ENCODE measurements at places on chromosomes 13 and 19.

DNA sequence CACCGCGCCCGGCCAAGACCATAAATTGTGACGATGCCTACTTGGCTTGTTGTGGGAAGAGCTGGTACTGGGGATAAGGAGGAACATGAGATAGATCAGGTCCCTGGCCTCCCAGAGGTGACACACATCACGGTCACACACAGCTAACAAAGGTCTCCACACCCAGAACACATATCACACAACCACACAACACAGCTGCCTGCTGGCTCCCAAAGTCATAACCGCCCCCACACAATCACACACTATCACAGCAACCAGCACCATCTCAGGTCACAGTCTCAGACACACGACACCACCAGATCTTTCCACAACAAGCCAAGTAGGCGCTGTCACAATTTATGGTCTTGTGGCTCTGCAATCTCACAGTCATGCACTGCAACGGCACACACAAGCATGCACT is 5.7 kb downstream of the COL5A3 start:
- no peak for DNase-seq

DNA sequence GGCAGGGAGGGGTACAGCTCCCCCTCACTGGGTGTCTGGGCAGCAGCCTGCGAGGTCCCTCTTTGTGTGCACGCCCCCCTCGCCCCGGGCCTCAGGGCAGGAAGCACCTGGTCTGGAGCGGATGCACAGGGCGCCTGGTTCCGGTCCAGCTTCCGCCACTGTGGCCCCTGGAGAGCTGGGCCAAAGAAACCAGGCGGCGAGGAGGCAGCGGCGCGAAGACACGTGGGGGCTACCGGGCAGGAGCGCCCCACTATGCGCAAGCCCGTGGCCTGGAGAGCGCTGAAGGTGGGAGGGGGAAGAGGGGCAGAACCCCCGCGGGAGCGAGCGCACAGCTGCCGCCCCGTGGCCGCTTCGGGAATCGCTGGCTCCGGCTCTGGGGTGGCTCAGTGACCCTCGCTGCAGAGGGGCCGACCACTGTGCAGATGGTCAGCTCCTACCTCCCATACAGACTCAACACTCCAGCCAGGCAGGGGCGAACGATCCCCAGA is 1.7 kb upstream of the LYL1 start:
- no peak for DNase-seq

DNA sequence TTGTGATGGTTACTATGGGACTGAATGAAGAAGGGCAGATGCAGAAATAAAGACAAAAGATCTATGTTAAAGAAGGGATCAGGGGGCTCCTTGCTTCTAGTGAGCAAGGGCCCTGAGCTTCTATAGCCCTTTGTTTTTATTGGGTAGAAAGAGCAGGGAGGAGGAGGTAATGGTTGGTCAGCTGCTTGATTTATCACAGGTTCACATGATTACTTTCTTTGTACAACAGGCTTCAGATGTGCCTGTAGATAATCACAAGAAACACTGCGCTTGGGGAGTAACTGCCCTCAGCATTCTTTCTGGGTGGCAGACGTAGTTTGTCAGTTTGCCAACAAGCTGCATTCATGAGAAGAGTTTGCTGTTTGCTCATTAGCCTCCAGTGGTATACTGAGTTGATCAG is 4.8 kb upstream of the ZNF439 start:
- no peak for DNase-seq

- DNase-seq, result no peak
Observed at GRCh38 chr13:49210669-49211068, 9.5 kb upstream of the MLNR start.

- no peak for DNase-seq
Observed at GRCh38 chr19:17340302-17340870, 3.0 kb downstream of the GTPBP3 start.

DNA sequence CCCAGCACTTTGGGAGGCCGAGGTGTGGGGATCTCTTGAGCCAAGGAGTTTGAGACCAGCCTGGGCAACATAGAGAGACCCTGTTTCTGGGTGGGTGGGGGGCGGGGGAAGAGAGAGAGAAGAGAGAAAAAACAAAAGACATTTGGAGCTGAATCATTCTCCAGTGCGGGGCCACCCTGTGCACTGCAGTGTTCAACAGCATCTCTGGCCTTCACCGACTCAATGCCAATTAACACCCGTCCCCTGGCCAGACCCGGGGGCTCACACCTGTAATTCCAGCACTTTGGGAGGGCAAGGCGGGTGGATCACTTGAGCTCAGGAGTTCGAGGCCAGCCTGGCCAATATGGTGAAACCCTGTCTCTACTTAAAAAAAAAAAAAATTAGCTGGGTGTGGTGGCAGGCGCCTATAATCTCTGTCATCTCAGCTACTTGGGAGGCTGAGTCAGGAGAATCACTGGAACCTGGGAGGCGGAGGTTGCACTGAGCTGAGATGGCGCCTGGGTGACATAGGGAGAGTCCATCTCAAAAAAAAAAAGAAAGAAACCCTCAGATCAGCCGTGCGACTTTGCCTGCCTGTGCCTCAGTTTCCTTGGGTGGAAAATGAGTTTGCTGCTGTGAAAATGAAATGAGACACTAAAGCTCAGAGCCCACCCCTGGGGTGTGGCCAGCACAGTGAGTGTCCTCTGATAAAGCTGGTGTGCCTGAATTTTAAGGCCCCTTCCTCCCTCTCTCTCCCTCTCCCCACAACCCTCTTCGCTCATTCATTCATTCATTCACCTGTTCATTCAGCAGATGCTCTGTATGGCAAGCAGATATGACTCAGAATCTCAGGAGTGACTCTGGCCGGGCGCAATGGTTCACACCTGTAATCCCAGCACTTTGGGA is 6.4 kb downstream of the KLF2 start:
- DNase-seq, result no peak

DNA sequence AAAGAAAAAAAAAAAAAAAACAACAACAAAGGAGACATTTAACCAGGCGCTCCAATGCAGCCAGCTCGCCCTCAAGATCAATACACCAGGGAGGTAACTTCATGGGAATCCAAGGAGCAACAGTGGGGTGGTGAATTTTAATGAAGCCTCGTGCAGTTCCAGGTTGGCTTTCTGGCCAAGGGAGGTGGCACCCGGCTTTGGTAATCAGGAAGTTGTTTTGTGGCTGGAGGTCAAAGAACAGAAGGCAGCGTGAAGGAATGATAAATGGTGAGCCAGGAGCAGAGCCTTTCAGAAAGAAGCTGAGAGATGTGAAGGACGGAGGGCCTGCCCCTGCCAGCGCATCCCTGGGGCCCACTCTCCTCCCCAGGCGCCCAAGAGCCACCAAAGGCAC is 188.2 kb upstream of the TSC22D1 start:
- no peak for DNase-seq

GRCh38 chr13:57716295-57716694 is 84.8 kb downstream of the PCDH17 start:
- DNase-seq, result no peak

DNA sequence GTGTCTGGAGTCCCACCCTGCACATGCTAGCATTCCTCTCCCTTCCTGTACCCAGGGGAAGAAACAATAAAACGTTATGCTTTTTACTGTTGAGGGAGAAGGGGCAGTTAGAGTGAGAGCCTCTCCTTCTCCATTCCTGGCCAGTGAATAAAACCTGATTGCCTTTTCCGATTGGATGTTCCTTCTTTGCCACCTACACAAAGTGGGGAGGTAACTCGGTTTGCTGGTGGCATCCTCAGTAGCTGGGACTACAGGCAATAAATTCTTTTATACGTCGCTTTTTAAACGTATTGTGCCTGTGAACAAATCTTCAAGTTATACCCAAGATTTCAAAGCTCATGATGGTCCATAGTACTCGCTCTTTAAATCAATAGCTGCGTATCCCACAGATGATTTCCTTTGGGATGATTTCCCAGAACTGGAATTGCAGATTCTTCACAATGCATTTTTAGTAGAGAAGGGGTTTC is 660 bp upstream of the MVB12A start:
- DNase-seq, result no peak

GRCh38 chr13:88107570-88107969 is 436.4 kb downstream of the SLITRK5 start:
- DNase-seq, result no peak

GRCh38 chr19:45771311-45771933 is 2.4 kb upstream of the SIX5 start:
- DNase-seq, result no peak

- DNase-seq, result no peak
Observed at GRCh38 chr13:22082437-22083100, 411.7 kb downstream of the FGF9 start.

- DNase-seq, result no peak
Observed at GRCh38 chr19:35008891-35009341, 8.8 kb downstream of the GRAMD1A start.

GRCh38 chr13:51229101-51229719 is 7.0 kb downstream of the FAM124A start:
- DNase-seq, result no peak

DNA sequence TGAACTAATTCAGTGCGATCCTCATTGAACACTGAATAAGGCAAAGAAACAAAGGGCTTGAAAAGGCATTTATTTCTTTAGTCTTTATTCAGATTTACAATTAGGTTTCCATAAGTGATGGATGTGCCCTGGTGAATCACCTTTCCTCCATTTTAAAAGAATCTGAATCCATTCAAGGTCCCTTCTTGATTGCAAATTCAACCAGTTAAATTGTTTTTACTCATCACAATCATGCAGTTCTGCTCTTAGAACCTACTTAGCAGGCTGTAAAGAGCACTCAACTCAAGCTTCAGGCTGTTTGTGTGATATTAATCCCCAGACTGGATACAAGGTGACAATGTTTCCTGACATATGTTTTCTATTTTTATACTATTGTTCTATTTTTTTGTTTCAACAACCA is 321.0 kb downstream of the TBC1D4 start:
- no peak for DNase-seq

- DNase-seq, result no peak
Observed at GRCh38 chr13:89925107-89925506, 1422.4 kb upstream of the MIR17HG start.

DNA sequence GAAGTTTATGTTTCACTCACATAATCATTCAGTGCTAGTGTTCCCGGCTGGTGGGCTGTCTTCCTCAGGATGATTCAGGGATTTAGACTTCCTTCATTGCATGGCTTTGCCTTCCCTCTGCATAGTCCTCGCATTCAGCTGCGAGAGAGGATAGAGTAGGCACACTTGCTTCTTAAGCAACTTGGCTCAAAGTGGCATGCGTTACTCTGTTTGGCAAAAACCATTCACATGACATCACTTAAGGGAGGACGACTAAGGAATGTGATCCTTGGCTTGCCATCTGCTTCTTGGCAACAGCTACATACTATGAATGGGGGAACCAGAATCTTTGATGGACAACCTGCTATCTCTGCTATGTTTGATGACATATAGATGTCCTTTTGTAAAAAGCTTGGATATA is 359.3 kb downstream of the TDRD3 start:
- DNase-seq, result no peak

GRCh38 chr13:47081850-47082249 is 185.0 kb upstream of the HTR2A start:
- DNase-seq, result no peak

DNA sequence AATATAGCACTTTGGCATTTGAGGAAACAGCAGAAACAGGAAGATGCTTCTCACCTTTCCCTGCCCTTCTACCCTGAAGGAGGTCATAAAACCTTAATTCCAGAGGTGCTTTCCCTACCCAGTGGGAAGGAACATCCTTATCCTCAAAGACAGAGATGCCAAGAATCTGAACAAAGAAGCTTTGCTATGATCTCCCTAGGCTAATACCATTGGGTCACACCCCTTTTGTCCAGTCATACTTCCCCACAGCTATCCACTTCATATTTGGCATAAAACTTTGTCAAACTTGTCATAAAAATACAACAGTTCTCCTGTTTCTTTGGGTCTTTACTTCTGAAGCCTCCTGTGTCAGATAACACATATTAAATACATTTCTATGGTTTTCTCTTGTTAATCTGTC is 21.7 kb upstream of the RXFP2 start:
- no peak for DNase-seq

DNA sequence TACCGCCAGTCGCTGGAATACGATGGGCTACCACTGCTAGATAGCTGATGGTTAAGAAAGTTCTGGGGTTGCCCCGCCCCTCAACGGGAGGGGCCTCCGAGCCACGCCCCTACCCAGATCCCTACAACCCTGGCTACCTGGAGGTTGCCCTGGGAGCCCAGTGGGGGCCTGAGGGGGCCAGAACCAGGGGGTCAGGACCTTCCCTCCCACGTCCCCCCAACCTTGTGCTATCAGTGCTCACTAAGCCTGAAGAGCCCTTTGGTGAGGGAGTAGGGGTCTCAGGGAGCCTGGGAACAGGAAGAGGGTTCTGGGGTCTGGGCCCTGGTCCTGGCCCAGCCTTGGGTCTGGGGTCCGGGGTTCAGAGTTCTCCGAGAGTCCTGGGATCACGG is 8.9 kb downstream of the OCEL1 start:
- no peak for DNase-seq

GRCh38 chr13:51317262-51317661 is 22.2 kb upstream of the SERPINE3 start:
- no peak for DNase-seq

DNA sequence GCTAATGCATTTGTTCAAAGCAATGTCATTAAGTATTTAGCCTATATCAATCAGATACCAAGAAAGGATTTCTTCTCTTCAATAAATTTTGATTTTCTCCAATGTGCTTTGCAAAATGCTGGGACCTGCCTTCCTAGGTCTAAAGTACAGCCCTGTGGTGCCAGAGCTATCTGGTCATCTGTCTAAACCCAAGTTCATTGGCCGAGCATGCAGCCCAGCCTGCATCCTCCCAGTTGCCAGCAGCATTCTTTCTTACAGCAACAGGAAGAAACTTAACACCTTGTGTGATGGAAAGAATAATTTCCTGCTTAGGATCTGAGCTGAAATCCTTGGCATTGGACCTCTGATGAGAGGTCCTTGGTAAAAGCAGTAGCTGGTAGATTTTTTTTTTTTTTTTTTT is 310.0 kb downstream of the RBM26 start:
- no peak for DNase-seq

- DNase-seq, result no peak
Observed at GRCh38 chr13:45200701-45201232, at the start of gene KCTD4. Gene KCTD4, minus strand, starts transcription at chr13:45201045. Its CDS starts 6,478 bp downstream, at chr13:45194567.

- DNase-seq, result peak; percentile 30
Observed at GRCh38 chr13:32537580-32538142, 934 bp downstream of the N4BP2L2 start.

- DNase-seq, result no peak
Observed at GRCh38 chr13:28819735-28820098, 422 bp upstream of the MTUS2 start.

- DNase-seq, result no peak
Observed at GRCh38 chr13:97448503-97449251, 14.7 kb downstream of the RAP2A start.

DNA sequence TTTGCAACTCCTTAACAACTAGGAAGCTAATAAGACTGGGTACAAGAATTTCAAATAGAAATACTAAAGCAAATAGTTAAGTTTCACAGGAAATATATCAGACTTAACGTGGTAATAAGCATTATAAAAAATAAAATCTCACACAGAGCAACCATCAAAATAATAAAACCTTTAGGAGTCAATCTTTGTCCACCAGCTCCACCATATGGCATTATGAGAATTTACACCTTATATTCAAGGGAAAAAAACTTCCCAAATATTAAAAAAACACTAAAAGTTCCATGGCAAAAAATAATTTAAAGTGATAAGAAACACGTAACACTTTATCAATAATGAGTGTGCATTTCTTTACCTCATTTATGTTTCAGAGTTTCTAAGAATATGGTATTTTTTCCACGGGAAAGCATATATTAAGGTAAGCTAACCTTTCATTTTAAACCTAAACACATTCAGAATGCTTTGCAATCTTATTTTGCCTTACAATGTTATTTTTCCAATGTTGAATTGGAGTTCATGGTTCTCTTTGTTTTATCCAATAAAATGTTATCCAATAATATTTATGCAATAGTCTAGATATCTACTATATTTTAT is 423.2 kb upstream of the SGCG start:
- DNase-seq, result no peak

- DNase-seq, result no peak
Observed at GRCh38 chr19:48470856-48471255, 1.7 kb downstream of the CYTH2 start.

Measured in breast epithelium (tissue), 4 donors.